Stimulated activated CD8-positive, alpha-beta memory T cell treated with anti-CD3 and anti-CD28 coated beads, Interleukin-4, amount 100 ng/mL, for 4 hours (primary cell): ENCODE measurements at places on chromosomes 13 and 19.
A peak's percentile ranks its signal among the peaks of the same experiment; 100 is the strongest.

GRCh38 chr13:52849291-52850071, 1.0 kb upstream of the PCDH8 start:
- no peak for DNase-seq

- no peak for DNase-seq
These were observed 214.9 kb downstream of the KLF5 start for GRCh38 chr13:73273745-73274144.

GRCh38 chr19:45078390-45079062, 534 bp upstream of the GEMIN7 start:
- DNase-seq, result no peak

GRCh38 chr19:43699506-43700394, 16.1 kb upstream of the IRGC start:
- DNase-seq, result no peak

DNA sequence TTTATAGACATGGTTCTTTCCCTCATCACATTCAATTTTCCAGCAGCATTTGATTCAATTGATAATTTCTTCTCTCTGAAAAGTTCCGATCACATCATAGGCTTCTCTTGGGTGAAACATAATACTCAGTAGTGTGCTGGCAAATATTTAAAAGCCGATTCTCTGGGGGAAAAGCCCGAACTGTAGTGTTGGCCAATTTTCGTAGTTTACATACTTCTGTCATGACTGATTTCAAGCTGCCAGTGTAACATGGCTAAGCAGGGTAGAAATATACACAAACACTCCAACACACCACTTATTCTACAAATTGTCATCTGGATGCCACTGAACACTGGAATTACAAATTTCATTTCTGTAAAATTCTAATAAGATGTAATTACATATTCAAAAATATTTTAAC, 56.1 kb upstream of the FREM2 start:
- no peak for DNase-seq

DNA sequence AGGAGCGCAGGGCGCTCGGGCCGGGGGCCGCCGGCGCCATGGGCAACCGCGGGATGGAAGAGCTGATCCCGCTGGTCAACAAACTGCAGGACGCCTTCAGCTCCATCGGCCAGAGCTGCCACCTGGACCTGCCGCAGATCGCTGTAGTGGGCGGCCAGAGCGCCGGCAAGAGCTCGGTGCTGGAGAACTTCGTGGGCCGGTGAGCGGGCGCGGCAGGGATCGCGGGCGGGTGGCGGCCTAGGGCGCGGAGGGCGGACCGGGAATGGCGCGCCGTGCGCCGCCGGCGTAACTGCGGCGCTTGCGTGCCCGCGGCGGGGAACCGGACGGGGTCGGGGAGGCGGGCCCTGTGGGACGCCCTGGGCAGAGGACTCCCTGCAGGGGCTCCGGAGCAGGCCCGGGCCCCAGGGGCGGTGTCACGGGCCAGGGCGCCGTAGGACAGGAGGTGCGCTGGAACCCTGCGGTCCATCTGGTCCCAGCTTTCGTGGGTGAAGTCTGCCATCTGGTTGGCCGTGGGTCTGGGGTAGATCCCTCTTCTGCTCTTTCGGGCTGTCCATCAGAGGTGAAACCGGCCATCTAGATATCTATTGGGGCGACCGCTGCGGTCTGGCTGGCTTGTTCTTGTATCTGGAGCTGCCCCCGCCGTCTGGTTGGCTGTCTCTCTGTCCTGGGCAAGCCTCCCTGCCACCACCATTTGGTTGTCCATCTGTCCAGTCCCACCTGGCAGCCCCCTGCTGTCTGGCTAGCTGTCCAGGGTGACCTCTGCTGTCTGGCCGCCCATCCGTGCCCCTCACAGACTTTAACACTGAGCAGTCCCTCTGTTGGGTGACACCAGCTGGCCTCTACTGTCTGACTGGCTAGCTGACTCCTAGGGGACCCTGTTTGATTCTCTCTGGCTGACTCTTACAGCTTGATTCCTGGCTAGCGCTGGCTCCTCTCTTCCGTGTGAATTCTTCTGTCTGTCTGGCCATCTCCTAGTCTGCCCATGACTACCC, 622 bp downstream of the DNM2 start:
- no peak for DNase-seq

DNA sequence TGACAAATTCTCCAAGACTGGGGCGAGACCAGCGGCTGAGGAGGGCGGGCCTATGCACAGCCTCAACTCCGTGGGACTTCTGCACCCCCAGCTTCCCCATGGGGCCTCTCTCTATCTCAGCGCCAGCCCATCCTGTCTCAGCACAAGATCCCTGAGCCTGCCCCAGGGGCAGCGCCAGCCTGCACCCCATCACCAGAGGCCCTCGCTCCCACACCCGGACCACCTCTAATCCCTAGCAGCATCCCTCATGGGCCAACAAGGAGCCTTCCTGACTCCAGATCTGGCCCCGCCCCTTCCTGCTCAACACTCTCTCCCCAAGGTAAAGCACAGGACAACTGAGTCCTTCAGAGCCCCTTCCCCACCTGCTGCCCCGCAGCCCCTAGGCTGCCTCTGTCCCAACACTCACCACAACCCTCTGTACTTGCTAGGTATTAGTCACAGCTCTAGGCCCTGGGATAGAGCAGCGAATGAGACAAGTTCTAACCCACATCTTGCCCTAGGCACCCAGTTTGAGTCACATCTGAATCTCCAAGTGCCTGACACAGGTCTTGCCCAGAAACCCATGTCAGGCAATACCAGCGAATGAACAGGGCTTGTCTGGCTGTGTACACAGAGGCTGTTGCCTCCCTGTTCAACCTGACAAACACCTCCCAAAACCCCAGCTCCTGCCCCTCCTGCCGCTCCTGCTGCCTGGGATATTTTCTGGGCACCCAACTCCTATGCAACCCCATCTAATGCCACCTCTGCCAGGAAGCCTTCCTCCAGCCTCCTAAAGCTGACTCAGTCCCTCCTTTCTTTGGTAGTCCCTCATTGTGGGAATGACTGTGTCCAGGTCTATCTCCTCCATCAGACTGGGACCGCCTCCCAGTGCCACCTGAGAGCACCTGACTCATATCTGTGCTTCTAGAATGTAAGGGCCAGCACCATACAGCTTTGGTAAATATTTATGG, 18.6 kb downstream of the GRIK5 start:
- DNase-seq, result no peak

DNA sequence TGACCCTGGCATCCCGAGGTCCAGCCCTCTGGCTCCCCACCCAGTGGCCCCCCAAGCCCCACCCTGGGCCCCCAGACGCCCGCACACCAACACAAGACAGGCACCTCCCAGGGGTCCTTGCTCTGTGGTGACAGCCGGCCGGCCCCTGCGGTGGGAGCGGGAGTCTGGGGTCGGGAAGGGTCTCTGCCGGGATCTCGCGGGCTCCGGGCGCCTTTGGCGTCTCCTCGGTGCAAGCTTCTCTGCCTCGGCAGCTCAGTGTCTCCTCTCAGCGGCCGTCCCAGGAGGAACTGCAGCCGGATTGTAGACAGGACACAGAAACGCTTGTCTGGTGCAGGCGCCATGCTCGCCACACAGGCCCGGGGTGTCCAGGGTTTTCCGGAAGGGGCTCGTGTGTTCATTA, 43.7 kb downstream of the TMEM255B start:
- no peak for DNase-seq

DNA sequence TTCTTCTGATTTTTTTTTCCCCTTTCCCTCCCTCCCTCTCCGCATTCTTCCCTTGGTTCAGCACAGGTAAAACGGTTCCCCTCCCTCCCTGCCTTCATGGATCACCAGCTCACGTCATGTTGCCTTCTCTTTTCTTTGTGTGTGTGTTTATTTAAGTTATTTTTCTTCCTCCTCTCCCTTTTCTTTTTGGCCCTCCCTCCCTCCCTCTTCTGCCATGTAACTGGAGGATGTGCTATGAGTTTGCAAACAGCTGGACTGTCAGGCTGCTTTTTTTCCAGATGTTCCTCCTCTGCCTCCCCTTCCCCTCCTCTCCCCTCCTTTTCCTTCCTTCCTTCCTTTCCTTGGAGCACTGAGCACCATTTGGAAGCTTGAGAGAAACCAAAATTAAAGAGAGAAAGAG, 2.0 kb downstream of the LENG9 start:
- no peak for DNase-seq

DNA sequence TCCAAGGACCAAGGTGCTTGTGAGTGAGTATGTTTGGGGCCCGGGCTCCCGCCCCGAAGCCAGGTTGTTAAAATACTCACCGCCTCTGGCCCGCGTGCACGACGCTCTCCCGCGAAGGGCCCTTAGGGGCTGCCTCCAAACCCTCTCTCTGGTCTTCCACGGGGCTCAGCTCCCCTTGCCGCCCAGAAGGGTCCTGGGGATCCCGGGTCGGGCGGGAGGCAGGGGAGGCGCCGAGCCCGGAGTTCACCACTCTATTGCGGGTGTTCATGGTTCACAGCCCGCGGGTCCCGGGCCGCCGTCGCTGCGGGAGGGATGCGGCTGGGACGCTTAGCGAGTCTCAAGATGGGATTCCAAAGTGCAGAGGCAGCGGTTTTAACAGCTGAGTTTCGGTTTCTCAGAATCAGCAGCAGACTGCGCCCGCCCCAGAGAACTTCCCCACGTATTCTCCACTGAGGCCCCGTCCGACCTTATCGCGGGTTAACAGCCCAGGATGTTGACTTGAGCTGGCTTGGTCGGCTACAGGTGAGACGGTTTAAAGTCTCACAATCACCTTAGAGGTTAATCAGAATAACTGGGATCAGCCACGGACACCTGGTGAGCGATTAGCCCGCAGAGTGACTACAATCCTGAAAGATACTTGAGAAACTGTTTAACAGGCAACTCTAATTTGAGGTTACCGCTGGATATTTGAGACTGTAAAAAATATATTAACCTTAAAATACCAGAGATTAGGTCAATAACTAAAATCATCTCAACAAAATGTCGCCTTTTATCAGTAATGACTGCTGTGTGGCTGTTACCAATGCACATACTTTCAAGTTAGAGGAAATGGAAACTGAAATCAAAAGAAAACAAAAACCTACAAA, at the start of gene EPSTI1:
EPSTI1 (minus strand) TSS at position 344 of the 866 bp plus-strand sequence; CDS start at position 268, 76 bp downstream.
- DNase-seq, result peak; percentile 64

DNA sequence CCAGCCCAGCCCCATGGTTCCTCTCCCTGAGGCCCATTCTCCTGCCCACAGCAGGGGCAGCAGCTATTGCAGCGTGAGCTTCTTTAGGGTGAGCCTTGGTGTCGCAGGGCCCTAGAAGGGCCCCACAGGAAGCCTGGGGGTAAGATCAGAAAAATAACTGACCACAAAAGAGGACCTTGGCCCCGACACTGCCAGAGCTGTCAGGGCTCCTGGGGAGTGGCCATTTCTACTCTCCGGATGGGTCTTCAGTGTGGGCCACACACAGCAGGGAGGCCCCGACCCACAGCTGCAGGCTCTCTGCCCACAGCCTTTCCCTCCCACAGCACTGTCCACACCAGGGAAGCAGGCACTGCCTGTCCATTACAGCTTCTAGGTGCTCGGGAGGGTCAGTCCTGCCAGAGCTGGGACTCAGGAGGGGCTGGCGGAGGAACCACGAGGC, 3.5 kb upstream of the SIGLEC8 start:
- no peak for DNase-seq

DNA sequence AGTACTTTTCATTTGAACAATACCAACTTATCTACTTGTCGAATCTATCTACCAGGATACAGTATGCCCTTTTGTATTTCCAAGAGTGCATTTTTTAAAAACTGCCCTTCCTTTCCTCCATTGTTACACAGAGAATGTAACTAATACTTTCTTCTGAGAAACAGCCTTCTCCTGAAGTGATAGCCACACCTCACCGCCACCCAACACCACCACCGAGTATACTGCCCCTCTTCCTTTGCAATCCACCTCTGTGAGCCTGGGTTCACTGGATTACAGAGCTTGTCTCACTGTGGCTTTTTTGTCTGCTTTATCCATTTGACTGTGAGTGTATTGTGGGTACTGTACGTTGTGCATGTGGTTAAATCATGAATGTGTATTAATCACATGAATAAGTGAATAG, 305.4 kb downstream of the KLF12 start:
- DNase-seq, result no peak

- no peak for DNase-seq
These were observed 69.9 kb downstream of the SLITRK6 start for GRCh38 chr13:85729296-85729695.

DNA sequence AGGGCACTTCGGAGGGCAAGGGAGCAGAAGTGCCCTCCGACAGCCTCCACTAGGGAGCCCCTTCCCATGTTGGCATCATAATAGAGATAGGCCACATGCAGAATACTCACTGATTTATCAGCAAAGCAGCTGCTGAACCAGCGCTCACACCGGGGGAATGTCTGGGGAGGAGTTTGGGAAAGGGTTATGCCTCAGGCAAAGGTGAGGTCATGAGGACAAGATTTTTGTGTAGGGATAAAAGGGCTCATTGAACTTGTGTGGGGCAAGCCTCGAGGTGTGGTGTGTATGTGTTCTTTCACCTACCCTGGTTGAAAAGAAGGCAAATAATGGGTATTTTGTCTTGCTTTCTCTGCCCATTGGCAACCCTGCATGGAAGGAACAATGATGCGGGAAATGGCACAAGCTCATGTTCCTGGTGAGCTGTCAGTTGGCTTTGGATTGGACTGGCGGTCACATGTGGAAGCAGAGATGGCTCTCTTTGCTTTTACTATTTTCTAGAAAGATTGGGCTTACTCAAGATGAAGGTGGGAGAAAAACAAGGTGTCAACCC, 39.1 kb upstream of the SLC7A9 start:
- DNase-seq, result no peak

- DNase-seq, result peak; percentile 70
These were observed 4.8 kb upstream of the KCNC3 start for GRCh38 chr19:50333737-50334617.

DNA sequence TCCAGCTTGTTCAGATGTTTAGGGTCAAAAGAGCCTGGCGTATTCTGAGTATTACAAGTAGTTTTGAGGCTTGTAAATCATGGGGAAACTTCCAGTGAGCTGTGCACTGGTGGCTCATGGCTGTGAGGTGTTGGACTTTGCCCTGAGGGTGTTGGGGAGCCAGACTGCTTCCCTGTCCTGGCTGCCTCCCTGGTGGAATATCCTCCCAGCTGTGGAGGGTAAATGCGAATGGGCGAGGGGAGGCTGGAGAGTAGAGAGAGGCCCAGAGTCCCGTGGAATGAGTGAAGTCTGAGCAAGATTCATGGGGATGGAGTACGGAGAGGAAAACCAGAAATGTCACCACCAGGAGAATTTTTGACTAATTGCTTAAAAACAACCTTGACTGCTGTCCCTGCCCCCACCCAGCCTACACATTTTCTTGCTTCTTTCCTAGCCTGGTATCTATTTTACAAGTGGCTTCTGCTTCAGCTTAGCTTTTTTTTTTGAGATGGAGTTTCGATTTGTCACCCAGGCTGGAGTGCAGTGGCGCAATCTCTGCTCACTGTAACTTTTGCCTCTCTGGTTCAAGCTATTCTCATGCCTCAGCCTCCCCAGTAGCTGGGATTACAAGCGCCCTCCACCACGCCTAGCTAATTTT, 3.7 kb downstream of the SNRPA start:
- no peak for DNase-seq

GRCh38 chr19:10686661-10687517, 14.3 kb upstream of the QTRT1 start:
- DNase-seq, result no peak

GRCh38 chr19:42531313-42531712, 3.0 kb upstream of the CEACAM1 start:
- DNase-seq, result no peak

- DNase-seq, result peak; percentile 8
These were observed 32.2 kb downstream of the GP6 start for GRCh38 chr19:55005684-55006488.
